Mucosa of gallbladder (tissue), 1 donor: ENCODE measurements at places on chromosomes 5 and 9. TPM values are rescaled to one million over a fixed set of nuclear protein-coding genes. Genes with fewer than 3 reads are reported as not detected.

CCDC112 gene
- 4.1 TPM for total RNA-seq

COL5A1 gene
- total RNA-seq = 42.6 TPM

IPPK gene
- 7.3 TPM for total RNA-seq

PDLIM4 gene
- 20.7 TPM for total RNA-seq

CDX1 gene
- 0.29 TPM for total RNA-seq

INSL4 gene
- total RNA-seq = not detected

NIPAL4 gene
- total RNA-seq = 0.63 TPM

ADCY2 gene
- 2.4 TPM for total RNA-seq

PHF24 gene
- 0.29 TPM for total RNA-seq

DTWD2 gene
- total RNA-seq = 9.5 TPM

DNA sequence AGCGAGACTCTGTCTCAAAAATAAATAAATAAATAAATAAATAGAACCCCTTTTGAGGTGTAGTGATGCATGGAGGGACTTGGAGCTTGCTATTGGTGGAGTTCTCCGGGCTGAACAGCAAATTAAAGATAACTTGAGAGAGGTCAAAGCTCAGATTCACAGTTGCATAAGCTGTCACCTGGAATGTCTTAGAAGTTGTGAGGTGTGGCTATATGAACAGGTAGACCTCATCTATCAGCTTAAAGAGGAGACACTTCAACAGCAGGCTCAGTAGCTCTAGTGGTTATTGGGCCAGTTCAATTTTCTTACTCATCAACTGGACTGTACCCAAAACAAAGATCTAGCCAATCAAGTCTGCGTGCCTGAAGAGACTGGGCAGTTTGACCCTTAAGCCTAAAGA, 11.7 kb upstream of the STING1 start:
- no peak for DNase-seq

- no peak for DNase-seq
Observed at GRCh38 chr5:548256-548655, 24.0 kb upstream of the SLC9A3 start.

DNA sequence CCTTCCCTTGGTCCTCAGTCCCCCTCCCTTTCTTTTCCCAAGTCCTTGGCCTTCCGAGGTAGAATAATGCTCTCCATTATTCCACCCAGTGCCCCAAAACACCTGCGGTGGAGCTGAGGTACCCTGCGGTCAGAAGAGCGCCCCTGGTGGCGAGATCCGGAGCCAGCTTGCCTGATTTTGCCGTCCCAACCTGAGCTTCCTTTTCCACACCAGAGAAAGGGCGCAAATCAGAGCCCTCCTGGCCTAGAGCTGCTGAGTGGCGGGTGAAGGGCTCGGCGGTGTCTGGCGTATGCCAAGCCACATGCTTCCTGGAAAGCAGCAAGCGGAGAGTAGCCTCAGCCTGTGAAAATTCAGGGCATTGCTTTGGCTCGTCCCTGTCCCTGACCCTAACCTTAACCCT, 21.1 kb upstream of the CARTPT start:
- no peak for DNase-seq

DNA sequence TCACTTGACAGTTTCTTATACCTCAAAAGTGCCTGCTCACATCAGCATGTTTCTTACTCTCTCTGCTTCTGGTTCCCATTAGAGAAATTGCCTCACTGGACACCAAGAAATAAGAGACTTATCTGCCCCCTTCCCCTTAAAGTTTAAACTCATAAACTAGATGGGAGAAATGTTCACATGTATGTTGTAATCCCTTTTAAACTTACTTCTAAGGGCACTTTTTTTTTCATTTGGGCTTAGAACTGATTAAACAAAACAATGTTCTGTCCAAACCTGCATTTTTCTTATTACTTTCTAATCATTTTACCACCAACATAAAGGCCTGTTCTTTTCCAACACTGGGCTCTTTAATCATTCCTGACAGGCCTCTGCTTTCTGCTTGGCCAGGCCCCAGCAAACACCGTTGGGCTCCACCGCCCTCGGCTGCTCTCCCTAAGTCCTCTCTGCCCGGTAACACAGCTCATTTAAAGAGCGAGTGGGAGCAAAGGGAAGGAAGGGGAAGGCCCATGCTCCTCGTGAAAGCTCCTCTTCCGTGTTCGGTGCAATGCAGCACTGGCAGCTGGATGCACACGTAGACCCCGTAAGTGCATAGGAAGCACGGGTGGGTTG, 53.4 kb downstream of the ROR2 start:
- no peak for DNase-seq

- no peak for DNase-seq
Observed at GRCh38 chr5:160250226-160250625, 20.9 kb downstream of the FABP6 start.

DNA sequence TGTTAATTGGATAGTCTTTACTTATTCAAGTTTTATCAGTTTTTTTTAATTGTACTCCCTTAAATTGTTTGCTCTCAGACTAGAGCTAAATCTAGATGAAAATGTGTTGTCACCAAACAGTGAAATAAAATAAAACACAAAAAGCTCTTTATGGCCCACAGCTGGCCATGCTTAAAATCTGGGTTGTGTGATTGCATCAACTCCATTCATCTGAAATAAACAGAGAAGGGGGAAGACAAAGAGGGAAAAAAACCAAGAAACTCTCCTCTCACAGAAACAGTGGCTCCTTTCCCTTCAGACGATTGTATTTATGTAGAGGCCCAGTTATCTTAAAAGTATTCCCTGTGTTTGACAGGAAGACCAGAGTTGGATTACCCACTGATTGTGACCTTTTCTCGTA, 422.4 kb downstream of the IRX1 start:
- DNase-seq = no peak

DNA sequence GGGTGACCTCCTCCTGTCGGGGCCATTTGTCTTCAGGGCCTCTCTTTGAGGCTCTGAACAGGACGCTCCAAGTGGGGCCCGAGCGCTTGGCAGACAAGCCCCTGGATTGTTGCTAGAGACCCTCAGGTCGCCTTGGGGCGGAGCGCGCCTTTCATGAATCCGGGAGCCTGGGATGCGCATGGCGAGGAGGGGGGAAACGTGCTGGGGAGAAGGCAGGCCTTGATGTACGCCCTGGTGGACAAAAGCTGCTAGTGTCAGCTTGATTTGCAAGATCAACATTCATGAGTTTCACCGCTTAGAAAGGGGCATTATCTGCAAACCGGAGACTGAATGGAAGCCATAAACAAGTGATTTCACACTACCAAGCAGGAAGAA, 226.3 kb downstream of the SMARCA2 start:
- DNase-seq = no peak

- DNase-seq = no peak
Observed at GRCh38 chr5:18113721-18114120, 479.5 kb downstream of the TAF11L14 start.

DNA sequence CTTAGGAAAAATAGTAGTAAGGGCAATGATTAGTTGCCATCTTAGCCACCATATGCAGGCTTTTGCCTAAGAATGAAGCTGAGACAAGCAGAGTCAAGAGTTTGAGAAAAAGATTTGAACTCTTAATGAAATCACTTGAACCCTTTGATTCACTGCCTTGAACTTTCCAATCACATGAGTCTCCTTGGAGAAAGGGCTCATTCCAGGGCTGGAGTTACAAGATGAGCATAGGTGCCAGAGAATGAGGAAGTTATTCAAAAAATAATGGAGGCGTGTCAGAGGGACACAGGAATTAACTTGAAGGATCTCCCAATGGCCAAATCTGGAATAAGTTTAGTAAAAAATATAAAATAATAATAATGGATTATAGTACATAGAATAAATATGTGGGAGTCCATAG, 35.3 kb downstream of the MAT2B start:
- DNase-seq = no peak

- no peak for DNase-seq
Observed at GRCh38 chr9:128995791-128996190, 32.3 kb downstream of the SH3GLB2 start.

DNA sequence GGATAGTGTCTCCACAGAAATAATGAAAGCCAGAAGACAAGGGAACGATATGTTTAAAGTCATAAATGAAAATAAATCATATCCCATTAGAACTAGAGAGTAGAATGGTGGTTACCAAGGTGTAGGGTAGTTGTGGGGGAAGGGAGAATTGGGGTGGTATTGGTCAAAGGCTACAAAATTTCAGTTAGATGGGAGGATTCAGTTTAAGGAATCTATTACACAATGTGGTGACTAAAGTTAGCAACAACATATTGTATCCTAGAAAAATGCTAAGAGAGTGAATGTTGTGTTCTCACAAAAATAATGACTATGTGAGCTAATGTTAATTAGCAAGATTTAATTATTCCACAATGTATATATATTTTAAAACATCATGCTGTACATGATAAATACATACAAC, 27.8 kb upstream of the LARP1 start:
- no peak for DNase-seq

DNA sequence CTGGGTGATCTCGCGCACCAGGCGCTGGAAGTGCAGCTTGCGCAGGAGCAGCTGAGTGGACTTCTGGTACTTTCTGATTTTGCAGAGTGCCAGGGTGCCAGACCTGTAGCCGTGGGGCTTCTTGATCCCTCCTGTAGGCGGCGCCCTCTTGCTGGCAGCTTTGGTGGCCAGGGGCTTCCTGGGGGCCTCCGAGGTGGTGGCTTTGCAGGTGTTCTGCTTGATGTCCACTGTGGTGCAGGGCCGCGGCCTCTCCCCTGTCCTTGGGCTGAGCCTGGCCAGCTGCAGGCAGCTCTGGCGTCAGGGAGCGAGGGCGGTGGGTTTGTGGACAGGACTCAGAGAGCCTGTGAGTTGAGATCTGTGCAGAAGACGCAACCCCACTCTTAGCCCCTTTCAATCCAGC, 36.1 kb downstream of the TAF11L14 start:
- no peak for DNase-seq

DNA sequence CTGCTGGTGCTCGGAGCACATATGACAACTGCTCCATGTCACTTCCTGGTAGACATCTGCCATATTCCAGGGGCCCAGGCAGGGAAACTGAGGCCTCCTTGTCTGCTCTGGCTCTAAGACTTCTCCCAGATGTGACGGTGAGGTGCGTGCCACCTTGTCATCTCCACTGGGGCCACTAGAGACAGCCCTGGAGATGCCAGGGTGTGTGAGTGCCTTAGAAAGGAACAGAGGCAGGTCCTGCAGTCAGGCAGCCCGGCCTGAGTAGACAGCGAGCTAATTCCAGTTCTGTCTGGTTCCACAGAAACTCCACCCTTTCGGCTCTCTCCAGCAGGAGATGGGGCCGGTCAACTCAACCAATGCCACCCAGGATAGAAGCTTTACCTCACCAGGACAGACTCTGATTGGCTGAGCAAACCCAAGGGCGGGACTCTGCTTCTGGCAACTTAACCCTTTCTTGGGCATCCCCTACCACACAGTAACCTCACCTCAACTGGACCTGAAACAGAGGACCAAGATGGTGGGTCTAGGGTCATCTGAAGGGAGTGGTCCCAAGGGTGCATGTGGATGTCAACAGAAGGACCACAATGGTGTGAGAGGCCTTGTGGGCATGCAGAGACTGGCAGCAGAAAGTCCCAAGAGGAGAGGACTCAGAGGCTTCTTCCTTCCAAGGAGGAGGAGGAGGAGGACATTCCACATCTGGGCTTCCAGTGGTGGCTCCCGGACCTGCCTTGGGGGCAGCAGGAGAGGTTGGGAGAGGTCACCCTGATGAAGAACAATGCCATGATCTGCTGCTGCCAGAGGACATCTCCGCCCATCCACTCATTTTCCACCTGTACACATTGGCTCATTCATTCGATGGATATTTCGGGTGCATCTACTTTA, 77.7 kb downstream of the RGS3 start:
- DNase-seq = peak; percentile 82

DNA sequence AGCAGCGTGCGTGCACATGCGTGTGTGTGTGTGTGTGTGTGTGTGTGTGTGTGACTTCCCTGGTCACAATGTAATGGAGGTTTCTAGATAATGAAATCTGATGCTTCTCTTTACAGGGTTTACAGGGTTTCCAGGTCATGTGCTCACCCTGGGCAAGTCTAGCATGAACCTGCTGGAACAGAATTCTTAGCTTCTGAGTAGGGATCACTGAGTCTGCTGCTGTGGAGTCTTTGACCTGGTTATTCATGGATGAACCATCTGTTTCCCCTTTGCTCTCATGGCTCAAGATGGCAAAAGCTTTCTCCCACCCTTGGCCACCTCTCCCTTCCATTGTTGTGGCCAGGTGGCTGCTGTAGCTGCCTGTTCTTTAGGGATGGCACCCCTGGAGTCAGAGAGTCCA, 111.6 kb upstream of the SHB start:
- DNase-seq = no peak

- DNase-seq = no peak
Observed at GRCh38 chr9:20353524-20353923, 268.8 kb downstream of the MLLT3 start.

- no peak for DNase-seq
Observed at GRCh38 chr5:68759593-68759992, 334.2 kb upstream of the SLC30A5 start.

DNA sequence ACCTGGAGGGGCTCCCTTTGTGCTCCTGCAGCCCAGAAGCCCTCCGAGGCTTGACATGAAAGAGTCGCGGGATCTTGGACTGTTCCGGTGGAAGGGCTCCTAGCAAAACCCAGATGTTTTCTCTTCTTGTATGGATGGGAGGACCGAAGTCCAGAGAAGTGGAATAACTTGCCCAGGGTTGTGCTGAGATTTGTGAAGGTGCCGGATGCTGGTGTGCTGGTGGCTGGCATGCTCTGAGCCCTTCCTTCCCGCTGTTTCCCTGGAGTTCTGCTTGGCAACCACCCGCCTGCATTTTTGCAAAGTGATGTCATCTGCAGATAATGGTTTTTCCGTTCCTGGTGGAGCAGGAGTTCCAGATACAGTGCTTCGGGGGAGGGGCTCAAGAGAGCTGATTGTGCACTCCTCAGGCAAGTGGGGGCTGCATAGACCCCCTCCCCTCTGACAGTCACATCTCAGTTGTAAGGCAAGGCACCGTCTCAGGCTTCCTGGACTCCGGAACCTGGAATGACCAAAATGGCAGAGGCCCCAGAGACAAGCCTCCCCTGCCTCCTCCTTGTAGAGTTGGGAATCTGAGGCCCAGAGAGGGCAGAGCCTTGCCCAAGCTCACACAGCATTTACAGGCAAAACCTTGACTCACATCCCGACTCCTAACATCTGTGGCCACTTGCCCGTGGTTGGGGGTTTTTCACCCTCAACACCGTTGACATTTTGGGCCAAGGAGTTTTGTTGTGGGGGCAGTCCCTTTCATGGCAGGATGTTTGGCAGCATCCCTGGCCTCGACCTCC, 157.0 kb downstream of the RGS3 start:
- peak; percentile 92 for DNase-seq

- DNase-seq = no peak
Observed at GRCh38 chr5:95699337-95699736, 16.5 kb upstream of the SPATA9 start.
